Right atrium auricular region (tissue), 2 donors: ENCODE measurements at places on chromosomes 6 and 20. TPM values are rescaled to one million over a fixed set of nuclear protein-coding genes. Genes with fewer than 3 reads are reported as not detected.

TTLL9 gene
- not detected for total RNA-seq

GRCh38 chr20:48781634-48782033 lies 46.2 kb downstream of the PREX1 start:
- no peaks in the 10 kb centered on the region for H3K27me3 ChIP-seq
- H3K4me1 ChIP-seq = peaks cover 8% of the 10 kb centered on the region
- H3K27ac ChIP-seq = no peak overlapping the region
- no peaks in the 10 kb centered on the region for H3K36me3 ChIP-seq
- no peak overlapping the region for H3K4me3 ChIP-seq

- no peaks in the 10 kb centered on the region for H3K36me3 ChIP-seq
- no peaks in the 10 kb centered on the region for H3K4me1 ChIP-seq
- DNase-seq = no peak
- no peaks in the 10 kb centered on the region for H3K27me3 ChIP-seq
- H3K27ac ChIP-seq = no peak overlapping the region
These were observed 94.0 kb downstream of the ADGRG6 start for GRCh38 chr6:142395768-142396231.

- no peak for DNase-seq
- no peak overlapping the region for H3K4me3 ChIP-seq
- H3K27ac ChIP-seq = no peak overlapping the region
- no peaks in the 10 kb centered on the region for H3K27me3 ChIP-seq
These were observed 61.7 kb downstream of the STK35 start for GRCh38 chr20:2163312-2163711.

- H3K36me3 ChIP-seq = no peaks in the 10 kb centered on the region
- peaks cover 8% of the 10 kb centered on the region for H3K4me1 ChIP-seq
- DNase-seq = no peak
- H3K4me3 ChIP-seq = no peak overlapping the region
- no peaks in the 10 kb centered on the region for H3K27me3 ChIP-seq
- H3K27ac ChIP-seq = no peak overlapping the region
These were observed 23.5 kb upstream of the OCSTAMP start for GRCh38 chr20:46573788-46574584.

DNA sequence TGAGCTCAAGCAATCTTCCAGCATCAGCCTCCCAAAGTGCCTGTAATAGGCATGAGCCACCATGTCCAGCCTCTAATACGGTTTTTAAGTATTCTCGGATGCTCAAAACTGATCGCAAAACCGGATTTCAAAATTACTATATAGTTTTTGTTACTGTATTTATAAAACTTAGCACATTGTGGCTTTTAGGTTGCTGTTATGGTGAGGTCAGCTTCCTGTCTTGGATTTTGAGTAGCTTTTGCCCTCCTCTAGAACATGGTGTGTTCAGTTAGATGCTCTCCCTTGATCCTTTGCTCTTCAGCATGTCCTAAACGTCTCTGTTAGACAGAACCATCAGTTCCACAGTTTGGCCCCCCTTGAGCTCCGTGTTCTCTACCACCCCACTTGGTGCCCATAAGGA lies 96.2 kb downstream of the RPP40 start:
- no peaks in the 10 kb centered on the region for H3K27me3 ChIP-seq
- no peak overlapping the region for H3K27ac ChIP-seq
- DNase-seq = no peak
- peaks cover 9% of the 10 kb centered on the region for H3K4me1 ChIP-seq
- H3K36me3 ChIP-seq = no peaks in the 10 kb centered on the region
- H3K4me3 ChIP-seq = no peak overlapping the region

DNA sequence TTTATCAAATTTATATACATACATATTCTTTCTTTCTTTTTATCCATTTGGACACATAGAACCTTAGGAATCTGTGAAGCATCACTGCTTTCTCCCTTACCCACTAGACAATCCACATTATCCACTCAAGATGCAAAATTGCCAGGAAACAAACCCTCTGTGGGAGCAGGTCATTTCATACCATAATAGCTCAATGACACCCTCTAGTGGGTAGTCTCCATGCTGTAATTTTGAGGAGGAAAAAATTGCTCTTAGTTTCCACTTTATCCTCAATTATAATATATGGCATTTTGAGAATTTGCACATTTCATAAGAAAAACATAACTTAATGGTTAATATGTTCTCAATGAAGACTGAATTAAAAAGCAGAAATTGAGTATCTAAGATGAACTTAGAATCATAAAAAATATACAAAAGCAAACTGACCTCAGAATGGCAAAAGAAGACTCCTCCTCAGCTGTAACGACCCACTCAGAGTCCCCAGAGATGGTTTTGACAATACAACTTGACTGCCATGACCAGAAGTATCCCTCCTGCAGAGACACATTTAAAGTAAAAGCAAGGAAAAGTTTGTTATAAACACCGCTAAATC lies 164.1 kb downstream of the FRK start:
- H3K4me1 ChIP-seq = no peaks in the 10 kb centered on the region
- no peaks in the 10 kb centered on the region for H3K36me3 ChIP-seq
- no peak for DNase-seq
- H3K4me3 ChIP-seq = no peak overlapping the region
- H3K27ac ChIP-seq = no peak overlapping the region

DNA sequence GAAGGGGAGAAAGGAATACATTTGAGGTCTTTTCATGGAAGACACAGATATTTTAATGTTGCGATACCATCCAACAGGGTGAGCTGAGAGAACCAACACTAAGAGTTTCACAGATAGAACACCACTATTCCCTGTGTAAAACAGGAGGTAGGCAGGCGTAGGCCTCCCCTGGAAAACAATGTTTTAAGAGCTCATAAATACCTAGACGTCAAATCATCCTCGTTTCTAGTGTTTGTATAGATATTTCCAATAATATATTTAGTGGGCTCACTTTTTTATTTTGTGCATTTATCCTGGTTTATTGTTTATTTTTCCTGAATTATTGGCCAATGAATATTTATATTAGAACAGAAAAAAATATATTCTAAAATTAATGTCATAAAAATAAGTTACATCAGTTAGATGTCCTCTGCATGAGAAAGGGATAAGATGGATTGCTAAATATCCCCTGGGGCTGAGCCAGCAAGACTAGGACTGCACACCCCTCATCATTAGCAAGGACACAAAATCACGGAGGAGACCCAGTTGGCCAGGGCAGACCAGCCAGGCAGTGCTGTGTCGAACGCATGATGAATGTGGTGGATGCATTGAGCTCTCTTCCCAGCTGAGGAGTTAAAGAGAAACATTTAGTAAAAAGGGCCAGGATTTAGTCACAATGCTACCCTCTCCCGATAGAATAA lies 380.5 kb downstream of the C6orf118 start:
- no peak for DNase-seq
- H3K4me1 ChIP-seq = no peaks in the 10 kb centered on the region
- no peaks in the 10 kb centered on the region for H3K27me3 ChIP-seq
- no peaks in the 10 kb centered on the region for H3K36me3 ChIP-seq

DNA sequence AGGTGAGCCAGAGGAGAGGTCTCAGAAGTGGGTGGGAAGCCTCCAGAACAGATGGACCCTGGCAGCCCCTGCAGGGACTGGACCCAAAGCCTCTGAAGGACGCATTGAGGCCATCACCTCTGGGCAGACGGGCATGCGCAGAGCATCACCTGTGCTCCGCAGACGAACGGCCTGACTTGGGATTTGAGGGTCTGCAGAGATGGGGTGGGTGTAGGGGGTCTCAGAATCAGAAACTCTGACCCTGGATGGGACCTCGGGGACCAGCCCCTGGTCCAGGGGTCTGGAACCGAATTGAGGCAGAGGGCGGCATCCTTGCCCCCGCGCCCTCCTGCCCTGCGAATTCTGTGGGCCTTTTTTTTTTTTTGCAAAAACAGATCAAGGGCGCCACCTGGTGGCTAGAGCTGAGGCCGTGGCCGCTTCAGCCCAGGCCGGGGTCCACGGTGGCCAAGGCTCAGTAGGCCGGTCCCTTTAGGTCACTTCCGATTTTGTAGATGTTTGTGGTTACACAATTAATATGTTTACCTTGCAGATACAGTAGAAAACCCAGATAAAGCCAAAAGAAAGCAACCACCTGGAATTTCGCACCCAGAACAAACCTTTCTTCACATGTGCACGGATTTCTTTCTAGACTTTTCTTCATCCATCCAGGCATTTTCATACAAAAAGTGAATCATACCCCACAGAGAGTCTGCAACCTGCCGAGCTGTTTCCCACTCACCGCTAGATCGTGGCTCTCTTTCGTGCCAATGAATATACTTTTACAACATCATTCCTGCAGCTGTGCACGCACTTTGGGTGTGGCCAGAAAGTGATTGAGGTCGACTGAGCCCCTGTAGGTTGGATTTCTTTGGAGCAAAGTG lies 25.9 kb downstream of the ZBP1 start:
- no peaks in the 10 kb centered on the region for H3K27me3 ChIP-seq
- no peak overlapping the region for H3K4me3 ChIP-seq
- H3K36me3 ChIP-seq = no peaks in the 10 kb centered on the region
- H3K4me1 ChIP-seq = peaks cover 8% of the 10 kb centered on the region
- DNase-seq = no peak

DNA sequence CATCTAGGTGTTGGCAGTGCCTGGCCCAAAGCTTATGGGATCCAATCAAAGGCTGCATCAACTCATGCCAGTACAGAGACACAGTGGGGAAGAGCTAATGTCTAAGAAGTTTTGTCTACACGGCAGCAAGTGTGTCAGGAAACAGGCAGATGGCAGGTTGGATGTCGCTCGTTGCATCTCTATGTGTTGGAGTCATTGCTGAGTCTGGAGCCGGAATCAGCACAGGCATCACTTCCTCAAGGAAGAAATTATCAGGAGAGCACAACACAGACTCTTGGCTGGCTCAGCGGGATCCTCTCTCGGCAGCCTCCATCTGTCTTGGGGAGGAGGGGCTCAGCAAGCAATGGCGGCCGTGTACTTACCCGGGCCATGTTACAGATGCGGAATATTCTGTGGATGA lies 467.2 kb upstream of the CHD6 start:
- H3K36me3 ChIP-seq = no peaks in the 10 kb centered on the region
- no peak for DNase-seq
- no peaks in the 10 kb centered on the region for H3K27me3 ChIP-seq
- H3K4me1 ChIP-seq = no peaks in the 10 kb centered on the region
- no peak overlapping the region for H3K27ac ChIP-seq
- no peak overlapping the region for H3K4me3 ChIP-seq

DNA sequence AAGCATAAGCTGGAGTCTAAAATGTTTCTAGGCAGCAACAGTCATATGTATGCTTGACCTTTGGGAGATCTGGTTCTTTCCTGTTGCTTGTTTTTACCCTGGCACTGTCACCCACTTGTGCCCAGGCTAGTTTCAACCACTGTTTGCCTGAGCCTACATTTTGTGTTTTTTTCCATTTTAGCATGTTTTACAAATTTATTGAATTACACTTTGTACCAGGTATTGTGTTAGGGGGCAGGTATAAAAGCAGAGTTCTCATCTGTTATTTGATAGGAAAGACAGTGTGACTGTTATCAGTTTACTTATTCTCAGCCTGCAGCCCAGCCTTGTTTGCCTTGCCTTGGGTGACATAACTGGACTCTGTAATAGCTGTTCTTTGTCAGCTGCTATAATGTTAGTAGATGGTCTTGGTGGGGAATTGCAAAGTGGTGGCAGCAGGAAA lies 147.0 kb downstream of the CDKAL1 start:
- H3K36me3 ChIP-seq = no peaks in the 10 kb centered on the region
- no peak overlapping the region for H3K4me3 ChIP-seq
- H3K27ac ChIP-seq = no peak overlapping the region

- H3K4me3 ChIP-seq = no peak overlapping the region
- H3K27me3 ChIP-seq = no peaks in the 10 kb centered on the region
- no peak for DNase-seq
- no peak overlapping the region for H3K27ac ChIP-seq
These were observed 382.8 kb upstream of the FLRT3 start for GRCh38 chr20:14720251-14720650.

DNA sequence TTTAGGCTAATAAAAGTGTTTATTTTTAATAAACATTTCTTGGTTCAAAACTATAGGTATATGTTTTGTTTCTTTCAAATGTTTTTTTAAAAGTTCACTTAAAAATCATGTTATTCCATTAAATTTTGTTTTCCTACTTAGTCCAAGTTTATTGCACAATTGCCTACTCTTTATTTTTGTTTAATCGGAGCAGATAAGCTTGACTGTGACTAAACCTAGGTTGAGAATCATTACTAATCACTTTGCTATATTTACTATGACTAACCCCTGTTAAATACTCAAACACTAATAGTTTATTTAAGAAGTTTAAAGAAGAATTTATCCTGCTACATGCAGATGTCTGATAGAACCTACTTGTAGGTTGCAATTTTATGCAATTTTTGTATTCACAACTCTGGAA lies 18.8 kb downstream of the MAP3K4 start:
- H3K4me1 ChIP-seq = peaks cover 41% of the 10 kb centered on the region
- H3K36me3 ChIP-seq = no peaks in the 10 kb centered on the region
- H3K27me3 ChIP-seq = no peaks in the 10 kb centered on the region
- no peak overlapping the region for H3K27ac ChIP-seq
